Ecto neural progenitor cell (in vitro differentiated cells): ENCODE measurements at places on chromosomes 3 and 15.

- peak; percentile 36 for DNase-seq
These were observed 30.4 kb downstream of the CCDC13 start for GRCh38 chr3:42742688-42743087.

DNA sequence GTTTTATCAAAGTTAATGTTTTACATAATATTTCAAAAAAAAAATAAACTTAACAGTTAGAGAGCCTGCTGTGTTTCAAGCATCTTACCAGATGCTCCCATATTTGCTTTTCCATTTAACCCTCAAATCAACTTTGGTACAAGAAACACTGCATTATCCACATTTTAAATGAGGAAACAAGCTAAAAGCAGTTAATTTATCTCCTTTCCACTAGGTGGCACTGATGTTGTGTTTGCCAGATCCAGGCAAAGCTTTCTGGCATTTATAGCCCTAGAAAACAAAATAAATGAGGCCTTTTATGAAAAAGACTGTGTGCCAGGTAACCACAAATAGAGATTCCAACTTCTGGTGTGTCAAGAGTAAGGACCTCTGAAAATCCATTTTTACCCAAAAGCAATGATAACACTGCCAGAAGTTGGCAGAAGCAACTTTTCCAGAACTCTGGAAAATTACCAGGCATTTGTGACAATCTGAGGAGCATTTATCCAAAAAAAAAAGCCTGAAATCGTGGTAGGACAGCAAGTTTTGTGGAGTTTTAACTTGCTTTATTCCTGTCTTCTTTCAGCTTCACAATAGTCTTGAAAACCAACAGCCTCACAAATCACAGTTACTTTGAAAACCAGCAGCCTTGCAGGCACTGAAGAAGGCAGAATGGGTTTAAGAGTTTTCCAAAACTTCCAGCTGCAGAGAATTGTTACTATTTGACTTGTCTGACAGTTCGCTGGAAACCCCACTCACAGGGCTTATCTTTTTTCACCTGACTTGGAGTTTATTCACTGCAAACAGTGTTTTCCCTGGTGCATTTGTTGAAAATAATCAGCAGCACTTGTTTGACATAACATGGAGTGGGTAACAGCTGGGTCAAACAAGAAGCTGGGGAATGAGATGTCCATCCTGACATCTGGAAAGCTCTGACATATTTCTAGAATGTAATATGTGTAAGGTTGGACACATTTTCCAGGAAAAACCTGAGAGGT is 9.2 kb downstream of the FAM162A start:
- no peak for DNase-seq

GRCh38 chr3:191549357-191549756 is 88.4 kb downstream of the PYDC2 start:
- no peak for DNase-seq

- no peak for DNase-seq
These were observed 384.3 kb downstream of the CACNA2D3 start for GRCh38 chr3:54506603-54507002.

DNA sequence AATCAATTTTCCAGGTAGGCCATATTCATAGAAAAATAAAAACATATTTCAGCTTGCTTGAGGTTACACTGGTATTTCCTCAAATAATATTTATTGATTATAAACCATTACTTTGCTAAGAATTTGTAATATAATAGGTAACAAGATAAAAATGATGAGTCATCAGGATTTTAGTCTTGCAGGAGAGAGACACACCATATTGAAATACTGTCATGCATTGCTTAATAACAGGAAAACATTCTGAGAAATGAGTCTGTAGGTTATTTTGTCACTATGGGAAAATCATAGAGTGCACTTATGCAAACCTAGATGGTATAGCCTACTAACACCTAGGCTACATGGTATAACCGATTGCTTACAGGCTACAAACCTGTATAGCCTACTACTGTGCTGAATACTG is 990.5 kb downstream of the OTOL1 start:
- no peak for DNase-seq
